ENCODE measurements at places on chromosomes 2 and 18.

DNA sequence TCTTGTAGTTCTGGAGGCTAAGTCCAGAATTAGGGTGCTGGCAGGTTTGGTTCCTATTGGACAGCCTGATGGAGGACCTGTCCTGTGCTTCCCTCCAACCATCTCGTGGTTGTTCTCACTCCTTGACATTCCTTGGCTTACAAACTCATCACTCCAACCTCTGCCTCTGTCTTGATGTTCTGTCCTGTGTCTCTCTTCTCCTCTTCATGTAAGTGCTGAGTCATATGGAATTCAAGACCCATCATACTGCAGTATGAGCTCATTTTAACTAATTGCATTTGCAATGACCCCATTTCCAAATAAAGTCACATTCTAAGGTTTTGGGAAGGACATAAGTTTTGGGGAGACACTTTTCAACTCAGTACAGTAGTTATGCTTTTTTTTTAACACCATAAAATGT lies 374.7 kb downstream of the TRIB2 start:
- DNase-seq: no peak

DNA sequence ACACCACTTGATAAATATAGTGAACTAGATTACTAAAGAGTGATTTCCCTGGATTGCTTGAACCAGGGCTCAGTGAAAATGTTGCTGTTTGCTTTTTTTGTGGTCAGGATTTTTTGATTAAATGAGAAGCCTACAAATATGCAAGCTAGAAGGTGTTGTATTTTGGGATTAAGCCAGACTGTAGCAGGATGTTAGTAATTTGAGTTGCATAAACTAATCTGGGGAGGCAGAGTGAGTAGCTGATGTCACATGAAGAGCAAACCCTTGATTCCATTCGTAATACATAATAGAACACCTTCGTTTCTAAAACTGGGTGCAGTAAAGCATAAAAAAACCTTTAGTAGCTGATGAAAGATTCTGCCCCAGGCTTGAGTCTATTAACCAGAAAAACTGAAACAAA lies 32.0 kb downstream of the NEDD4L start:
- no peak for DNase-seq

- DNase-seq: no peak
Observed at GRCh38 chr2:19879120-19879519, 22.7 kb downstream of the TTC32 start.

- no peak for DNase-seq
Observed at GRCh38 chr2:23518481-23519333, 133.7 kb downstream of the KLHL29 start.

DNA sequence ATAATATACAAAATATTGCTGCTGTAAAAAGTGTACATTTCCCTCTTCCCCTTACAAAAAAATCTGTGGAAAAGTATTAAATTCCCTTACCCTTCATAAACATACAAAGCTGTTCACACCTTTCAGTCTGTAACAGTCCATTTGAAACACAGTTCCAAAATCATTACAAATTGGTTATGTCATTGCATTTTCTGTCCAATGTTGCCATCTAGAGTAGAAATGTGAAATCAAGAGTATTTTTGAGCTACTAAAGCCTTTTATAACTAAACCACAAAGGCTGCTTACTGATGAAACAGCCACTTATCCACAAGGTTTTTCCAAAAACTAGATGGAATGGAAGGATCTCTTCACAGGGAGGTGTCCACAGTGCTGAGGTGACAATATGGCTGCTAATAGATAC lies 72.5 kb downstream of the SS18 start:
- no peak for DNase-seq

GRCh38 chr18:48954886-48955819 lies 4.4 kb upstream of the SMAD7 start:
- DNase-seq: no peak

- DNase-seq: no peak
Observed at GRCh38 chr2:216799873-216800431, 59.9 kb downstream of the TNP1 start.

DNA sequence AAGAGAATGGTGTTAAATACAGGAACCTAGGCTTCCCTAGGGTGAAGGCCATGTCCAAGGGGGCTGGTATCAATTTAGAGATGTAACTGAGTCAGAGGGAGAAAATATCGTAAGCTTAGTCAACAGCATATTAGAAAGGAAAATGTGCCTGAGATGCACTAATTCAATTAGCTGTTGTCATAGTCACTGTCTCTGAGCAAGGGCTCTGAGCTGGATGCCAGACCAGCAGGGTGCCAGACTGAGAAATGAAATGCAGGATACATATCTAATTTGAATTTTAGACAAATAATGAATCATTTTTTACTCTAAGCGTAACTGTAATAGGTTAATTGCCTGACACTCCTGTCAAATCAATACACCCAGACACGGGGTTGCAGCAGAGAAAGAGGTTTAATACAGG lies 11.4 kb upstream of the SLC35F6 start:
- DNase-seq: no peak

GRCh38 chr18:67265464-67266245 lies 250.9 kb downstream of the DSEL start:
- no peak for DNase-seq

GRCh38 chr2:188526701-188527100 lies 235.0 kb downstream of the GULP1 start:
- no peak for DNase-seq

DNA sequence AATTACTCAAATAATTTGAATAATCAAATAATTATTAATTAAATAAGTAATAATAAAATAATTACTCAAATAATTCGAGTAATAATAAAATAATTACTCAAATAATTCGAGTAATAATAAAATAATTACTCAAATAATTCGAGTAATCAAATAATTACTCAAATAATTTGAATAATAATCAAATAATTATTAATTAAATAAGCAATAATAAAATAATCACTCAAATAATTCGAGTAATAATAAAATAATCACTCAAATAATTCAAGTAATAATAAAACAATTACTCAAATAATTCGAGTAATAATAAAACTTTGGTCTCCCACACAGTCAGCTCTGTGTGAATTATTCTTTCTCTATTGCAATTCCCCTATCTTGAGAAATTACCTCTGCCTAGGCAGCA lies 30.0 kb upstream of the LINC00305 start:
- DNase-seq: no peak

- DNase-seq: no peak
Observed at GRCh38 chr2:207150284-207150683, 15.5 kb downstream of the KLF7 start.

GRCh38 chr2:158723921-158724802 lies 71.0 kb upstream of the DAPL1 start:
- DNase-seq: no peak

GRCh38 chr2:23507267-23508065 lies 122.5 kb downstream of the KLHL29 start:
- DNase-seq: no peak

DNA sequence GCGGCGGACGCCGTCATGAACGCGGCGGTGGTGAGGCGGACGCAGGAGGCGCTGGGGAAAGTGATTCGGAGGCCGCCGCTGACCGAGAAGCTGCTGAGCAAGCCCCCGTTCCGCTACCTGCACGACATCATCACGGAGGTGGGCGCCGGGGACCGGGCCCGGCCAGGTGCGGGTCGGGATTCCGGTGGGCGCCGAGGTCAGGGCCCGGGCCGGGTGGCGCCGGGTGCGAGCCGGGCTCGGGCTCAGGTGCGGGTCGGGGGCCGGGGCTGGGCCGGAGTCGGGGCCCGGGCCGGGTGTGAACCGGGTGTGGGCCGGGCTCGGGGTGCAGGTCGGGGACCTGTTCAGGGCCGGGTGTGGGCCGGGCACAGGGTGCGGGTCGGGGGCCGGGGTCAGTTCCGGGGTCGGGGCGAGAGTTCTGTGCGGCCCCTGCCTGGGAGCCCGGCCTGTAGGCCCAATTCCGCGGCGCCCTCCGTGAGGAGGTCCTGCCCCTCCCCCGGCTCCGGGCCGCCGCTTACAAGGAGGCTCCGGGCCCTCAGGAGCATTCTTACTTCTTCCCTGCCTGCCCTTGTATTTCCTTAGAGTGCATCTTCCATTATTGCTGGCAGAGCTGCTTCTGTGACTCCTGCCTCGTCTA lies 447 bp downstream of the TRAF3IP1 start:
- DNase-seq: no peak

- no peak for DNase-seq
Observed at GRCh38 chr2:69190743-69191404, 177.9 kb downstream of the ANTXR1 start.

- no peak for DNase-seq
Observed at GRCh38 chr2:44137872-44138551, 30.7 kb upstream of the PPM1B start.

DNA sequence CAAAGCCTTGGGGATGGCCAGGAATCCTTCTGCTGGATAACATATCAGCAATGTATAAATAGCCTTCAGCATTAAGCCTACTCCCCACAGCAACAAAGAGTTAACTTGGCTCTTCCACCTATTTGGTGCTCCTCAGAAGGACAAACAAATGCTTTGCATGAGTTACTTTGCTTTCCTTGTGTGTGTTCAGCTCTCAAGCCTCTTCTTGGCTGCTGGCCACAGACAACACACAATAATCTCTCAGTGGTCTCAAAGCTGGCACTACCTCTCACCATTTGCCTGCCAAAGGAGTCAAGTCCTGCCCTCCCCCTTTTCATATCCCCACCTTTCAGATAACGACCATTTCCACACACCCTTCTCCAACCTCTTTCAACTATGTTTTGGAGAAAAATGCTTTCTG lies 17.5 kb downstream of the FTCDNL1 start:
- no peak for DNase-seq

DNA sequence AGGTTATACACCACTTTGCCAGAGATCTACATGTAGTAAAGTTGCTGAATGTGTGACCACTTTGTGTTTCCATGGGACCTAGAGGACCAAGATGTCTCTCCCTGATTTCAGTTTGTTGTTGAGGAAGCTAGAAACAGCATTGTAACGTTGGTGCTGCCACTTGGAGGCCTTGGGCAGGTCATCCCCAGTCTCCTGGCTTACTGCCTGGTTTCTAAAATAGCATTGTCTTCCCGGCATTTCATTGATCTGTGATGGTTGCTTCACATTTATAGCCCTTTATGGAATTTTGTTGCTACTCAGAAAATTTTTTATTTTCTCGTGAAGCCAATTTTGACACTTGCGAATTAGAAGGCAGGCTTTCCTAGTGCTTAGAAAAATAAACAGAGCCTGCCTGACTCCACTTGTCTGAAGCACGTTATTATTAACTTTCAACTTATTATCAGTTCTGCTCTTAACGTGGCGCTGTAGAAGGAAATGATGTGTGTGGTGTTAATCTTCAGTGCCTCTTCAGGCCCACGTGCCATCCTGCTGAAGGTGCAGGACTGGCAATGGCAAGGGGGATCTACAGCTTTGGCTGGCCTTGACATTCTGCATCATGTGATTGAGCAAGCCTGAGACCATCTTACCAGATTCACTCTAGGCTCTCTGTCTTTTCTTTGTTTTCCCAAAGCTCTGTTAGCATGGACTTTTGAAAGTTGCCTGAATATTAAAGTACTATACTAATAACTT lies 59.9 kb downstream of the INPP4A start:
- DNase-seq: no peak

DNA sequence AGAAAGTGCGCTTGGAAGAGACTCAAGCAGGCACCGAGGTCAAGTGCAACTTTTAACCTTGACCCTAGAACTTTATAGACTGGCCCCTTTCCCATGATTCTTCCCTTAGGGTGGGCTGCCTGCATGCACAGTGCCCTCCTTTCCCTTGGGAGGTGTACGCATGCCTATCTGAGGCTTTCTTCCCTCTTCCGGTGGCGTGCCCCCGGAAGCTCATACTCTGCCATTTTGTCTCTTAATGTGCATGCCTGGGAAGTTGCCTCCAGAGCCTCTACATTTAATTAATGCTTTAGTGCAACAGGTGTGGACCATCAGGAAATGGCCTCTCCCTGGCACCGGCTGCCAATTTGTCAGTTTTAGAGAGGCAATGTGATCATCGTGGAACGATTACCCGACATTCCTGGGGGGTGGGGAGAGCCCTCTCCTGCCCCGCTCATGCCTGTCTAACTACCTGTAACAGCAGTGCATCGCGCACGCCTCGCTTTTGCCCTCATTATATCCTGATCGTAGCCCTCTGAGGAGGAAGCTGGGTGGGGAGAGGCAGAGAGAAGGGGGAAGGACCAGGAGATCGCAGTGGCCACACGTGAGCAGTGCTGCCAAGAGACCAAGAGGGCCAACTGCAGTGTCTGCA lies 194.8 kb downstream of the TFCP2L1 start:
- no peak for DNase-seq

DNA sequence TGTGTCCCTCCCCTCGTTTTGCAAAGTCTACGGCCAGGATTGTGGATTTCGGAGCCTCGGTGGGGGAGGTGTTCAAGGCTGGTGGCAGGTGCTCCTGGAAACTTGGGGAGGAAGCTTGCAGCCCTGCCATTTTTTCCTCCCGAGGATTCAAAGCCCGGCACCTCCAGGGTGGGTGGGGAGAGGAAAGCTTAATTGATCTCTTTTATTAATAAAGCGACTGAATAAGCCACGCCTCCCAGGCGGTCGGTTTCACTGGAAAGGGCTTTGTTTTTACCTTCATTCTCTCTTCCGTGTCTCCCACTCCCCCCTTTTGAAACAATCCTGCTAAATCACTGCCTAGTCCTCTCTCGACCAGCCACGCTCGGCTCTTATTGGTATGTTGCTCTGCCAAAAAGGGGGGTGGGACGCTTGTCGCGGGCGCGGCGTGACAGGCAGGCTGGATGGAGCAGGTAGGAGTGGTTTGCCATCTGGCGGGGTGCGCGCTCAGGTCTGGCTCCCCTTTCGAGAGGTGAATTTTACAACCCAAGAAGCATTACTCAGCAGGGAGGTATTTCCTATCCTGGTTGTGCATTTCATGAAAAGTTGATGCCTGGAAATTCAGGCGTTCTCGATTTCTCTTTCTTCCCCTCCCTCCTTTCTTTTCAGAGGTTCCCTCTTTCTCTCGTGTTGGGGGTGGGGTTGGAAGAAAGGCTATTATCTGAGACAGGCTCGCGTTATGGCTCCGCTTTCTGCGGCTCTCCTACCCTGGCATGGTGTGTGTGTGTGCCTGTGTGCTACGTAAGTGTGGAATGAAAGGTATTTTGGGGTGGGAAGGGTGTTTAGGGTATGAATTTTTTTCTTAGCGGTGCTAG lies 1.4 kb downstream of the NEDD4L start:
- DNase-seq: peak; percentile 47

GRCh38 chr2:118705032-118705431 lies 142.4 kb downstream of the EN1 start:
- DNase-seq: no peak

DNA sequence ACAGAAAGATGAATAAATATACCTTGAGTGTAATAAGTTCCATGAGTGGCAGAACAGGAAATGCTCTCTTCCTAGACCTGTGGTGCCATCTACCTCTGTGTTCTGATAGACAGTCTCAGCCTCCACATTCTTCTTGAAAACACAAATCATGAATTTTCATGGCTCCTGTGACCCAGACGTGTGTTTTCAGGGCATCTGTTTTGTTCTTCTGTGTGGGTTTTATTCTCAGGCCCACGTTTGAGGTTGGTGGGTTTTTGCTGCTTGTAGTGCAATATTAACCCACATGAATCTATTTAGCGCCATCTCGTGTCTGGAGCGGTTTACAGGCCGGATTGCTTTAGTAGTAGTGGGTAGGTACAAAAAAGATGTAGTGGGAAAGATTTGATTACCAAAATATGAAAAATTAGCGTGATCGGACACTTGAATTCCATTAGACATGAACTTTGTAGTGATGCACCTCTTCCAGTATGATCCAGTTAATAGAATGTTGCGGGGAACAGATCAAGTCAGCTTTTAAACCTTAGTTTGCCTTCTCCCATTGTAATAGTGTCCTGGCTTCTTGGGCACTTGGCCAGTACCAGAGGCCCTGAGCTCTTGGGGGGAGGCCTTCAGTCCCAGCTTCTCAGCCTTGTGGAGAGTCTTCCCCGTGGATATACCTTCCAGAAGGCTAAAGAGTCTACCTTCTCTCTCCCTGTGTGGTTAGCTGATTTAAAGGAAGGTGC lies 256.5 kb downstream of the TPGS2 start:
- DNase-seq: peak; percentile 8
